ENCODE measurements at places on chromosomes 2 and 18.

DNA sequence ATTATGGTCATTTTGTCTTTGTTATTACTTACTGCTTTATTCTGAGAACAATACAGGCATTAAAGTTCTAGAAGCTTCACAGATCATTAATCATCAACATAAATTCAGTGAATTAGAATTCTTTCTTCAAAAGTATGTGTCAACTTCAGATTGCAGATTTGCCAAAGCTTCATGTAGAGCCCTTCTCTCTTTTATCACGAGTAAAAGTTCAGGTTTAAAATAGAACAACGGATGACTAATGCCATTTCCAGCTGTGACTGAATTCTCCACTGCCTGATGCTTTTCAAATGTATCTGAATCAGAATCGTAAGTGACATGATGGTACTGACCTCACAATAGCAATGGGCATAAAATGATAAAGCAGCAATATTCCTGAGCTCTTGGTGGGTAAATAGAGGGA lies 116.0 kb downstream of the ABCA12 start:
- no peak for DNase-seq

DNA sequence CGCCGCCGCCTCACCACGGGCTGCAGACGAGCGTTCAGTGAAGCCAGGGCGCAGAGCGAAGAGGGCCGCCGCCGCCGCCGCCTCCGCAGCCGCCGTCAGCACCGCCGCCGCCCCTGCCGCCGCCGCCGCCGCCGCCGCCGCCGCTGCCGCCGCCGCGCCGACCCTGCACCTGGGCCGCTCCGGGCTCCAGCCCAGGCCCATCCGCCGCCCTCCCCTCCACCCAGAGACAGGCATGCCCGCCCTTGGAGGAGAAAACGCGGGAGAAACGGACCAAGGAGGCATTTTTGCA lies 3.0 kb downstream of the POU3F3 start:
- DNase-seq = no peak

DNA sequence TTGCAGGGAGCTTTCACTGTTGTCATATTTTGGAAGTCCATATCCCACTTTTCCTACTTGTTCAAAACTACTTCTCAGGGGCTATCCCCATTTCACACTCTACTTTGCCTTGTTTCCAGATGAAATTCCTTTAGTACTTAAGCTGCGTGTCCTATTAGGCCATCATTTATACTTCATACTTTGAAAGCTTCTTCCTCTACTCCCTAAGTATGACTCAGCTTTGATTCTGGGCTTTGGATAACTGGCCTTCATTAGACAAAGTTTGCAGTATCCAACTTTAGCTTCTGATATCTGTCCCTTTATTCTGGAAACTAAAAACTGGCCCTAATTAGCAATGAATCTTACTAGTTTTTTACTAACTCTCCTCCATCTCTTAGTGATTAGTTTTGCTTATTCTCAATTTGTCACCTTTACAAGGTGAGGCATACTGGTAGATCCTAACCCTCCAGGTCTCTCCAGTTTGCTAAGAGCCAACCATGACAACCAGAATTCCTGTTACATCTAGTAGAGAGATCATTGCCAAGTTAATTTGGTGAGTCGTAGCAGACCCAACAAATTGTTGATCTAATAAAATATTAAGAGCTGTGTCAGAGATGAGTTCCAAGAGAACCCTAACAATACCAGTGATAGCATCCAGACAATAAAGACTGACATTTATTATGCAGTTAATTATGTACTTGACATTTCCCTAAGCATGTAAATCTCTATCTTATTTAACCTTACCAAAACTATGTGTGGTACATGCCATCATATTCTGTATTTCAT lies 31.2 kb upstream of the ITGAV start:
- DNase-seq = no peak

DNA sequence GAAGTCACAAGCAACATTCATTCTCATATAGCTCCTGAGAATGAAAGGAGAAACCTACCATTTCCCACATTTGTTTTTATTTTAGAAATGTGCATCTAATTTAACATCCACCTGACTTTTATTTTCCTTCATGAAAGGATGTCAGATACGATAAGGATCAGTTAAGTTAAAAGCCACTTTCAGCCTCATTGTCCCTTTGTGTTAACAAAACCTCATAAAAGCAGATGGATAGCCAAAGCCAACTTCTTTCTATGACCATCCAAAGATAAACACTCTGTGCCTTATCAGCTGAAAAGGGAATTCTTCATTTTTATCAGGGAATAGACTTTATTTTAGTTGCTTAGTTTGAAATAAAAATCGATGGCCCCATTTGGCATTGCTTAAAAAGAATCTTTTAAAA lies 25.7 kb upstream of the RIT2 start:
- no peak for DNase-seq

GRCh38 chr2:46252891-46253659 lies 44.1 kb upstream of the EPAS1 start:
- DNase-seq = no peak

GRCh38 chr2:69226903-69227302 lies 160.1 kb downstream of the GFPT1 start:
- DNase-seq = no peak

- no peak for DNase-seq
Observed at GRCh38 chr2:100988630-100989417, 13.3 kb upstream of the RPL31 start.

DNA sequence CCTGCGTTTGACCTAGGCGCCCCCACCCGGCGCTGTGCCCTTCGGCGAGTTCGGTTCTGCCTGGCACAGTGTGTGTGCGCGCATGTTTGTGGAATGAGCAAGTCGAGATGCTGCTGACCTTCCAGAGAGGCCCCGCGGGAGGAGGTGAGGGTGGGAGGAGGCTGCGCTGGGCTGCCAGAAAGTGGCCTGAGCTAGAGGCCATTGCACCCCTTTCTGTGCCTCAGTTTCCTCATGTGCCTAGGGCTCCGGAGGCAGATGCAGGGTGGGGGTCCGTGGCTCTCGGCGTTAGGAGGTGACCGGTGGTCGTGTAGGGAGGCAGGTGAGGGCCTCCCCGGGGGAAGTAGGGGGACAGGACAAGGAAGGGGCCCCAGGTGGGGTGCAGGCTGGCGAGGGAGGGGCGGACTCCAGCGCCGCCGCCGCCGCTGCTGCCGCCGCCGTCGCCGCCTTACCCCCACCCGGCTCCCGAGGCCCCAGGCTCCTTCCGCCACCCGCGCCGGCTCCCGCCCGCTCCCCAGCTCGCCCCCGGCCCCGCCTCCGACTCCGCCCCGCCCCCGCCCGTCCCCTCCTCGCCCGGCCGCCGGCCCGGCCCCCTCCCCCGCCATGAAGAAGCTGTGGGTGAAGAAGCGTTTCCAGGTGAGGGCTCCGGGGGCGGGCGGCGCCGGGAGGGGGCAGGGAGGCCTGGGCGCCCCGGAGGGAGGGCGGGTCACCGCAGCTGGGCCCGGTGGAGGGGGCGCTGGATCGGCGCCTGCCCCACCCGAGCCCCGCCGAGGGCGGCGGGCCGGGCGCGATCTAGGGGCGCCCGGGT lies 7.0 kb downstream of the SPEG start:
- no peak for DNase-seq

All from MV-4-11 (cell line).